ENCODE measurements at places on chromosomes 5 and 9. TPM values are rescaled to one million over a fixed set of nuclear protein-coding genes. Genes with fewer than 3 reads are reported as not detected.

- DNase-seq, result peak; percentile 92
Observed at GRCh38 chr9:120792898-120793765, at the start of gene FBXW2. Gene FBXW2, minus strand, starts transcription at chr9:120793416. Its CDS starts 5,158 bp downstream, at chr9:120788258.

DNA sequence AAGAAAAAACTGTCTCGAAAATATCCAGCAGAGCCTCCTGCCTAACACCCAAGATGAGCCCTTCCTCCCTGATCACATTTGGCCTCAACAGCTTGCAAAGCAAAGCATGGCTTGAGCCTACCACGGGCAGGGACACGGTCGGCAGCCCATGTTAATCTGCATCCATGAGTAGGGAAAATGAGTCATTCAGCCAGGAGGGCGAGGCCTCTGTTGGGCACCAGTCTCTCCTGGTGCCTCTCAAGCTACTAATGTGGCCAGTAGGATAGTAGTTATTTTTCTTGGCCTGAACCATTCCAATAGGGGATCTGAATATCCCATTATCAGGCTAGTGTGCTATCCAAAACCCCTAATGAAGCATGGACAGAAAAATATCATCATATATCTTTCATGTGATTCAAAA is 43.0 kb upstream of the SHB start:
- peak; percentile 24 for DNase-seq

GRCh38 chr9:132008855-132009812 is 70.5 kb downstream of the MED27 start:
- DNase-seq, result no peak

Gene ADAMTS13
- total RNA-seq, result 12.9 TPM

DNA sequence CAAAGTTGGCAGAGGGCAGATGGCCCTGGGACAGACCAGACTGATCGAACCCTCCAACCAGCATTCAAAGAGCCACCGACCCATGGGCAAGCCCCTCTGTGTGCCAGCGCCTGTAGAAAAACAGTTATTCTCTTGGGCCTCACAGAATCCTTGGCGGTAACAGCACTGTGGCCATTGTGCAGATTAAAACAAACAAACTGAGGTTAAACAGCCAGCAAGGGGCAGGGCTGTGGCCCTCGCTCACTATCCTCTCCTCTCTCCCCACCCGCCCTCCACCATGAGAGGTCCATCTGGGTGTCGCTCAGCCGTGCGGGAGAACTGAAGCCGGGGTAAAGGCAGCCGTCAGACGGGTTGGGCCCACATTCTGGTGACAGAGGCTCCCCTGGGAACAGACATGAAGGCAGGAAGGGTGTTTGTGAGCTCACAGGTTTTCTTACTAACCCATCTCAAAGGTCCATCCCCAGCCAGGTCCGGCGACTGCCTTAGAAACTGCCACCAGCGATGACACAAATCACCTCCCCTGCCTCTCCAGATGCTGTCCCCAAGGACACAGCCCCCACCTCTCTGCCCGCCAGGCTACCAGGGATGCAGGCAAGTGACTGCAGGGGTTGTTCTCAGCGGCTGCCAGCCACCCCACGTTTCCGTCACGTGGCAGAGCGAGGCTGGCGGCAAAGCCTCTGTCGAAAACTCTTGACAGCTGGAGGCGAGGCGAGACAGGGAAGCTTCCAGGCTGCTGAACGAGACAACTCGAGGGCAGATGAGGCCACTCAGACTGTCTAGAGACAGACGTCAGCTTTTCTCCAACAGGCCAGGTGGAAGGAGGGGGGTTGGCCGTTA is 75.8 kb upstream of the SARDH start:
- no peak for DNase-seq

DNA sequence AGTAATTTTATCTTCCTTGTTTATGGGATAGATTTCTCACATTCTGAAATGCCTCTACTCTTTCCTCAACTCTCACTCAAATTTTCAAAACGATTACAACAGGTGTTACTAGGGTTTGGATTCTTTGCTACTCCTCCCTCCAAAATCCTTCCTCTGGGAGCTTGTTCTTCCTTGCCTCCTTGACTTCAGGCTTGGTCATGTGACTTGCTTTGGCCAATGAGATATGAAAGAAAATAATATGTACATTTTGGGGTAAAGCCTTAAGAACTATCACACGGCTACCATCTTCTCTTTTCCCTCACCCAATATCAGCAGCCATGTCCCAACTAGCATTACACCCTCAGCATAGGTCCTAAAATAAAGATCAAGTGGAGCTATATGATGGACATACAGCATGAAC is 28.8 kb upstream of the SLC1A1 start:
- no peak for DNase-seq

GRCh38 chr9:18910435-18910834 is 122.6 kb downstream of the SAXO1 start:
- no peak for DNase-seq

GRCh38 chr5:31827867-31828266 is 188.9 kb downstream of the PDZD2 start:
- DNase-seq, result no peak

DNA sequence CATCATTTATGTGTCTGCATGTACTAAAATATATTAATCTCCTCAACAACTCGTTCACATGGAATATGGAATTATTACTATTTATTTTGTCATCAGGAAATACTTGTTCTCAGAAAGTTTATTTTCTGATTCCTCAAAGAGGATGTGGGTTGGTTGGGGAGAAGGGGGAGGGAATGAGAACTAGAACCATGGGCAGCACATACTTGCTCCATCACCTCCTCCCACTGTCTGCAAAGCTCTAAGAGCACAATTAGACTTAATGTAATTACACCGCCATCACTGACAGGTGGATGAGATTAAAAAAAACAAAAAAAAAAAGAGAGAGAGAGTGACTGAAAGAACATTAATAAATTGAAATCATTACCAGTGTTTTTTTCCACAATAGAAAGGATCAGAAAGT is 98.2 kb downstream of the OXCT1 start:
- DNase-seq, result no peak

Gene GPRIN1
- total RNA-seq, result 3.3 TPM

DNA sequence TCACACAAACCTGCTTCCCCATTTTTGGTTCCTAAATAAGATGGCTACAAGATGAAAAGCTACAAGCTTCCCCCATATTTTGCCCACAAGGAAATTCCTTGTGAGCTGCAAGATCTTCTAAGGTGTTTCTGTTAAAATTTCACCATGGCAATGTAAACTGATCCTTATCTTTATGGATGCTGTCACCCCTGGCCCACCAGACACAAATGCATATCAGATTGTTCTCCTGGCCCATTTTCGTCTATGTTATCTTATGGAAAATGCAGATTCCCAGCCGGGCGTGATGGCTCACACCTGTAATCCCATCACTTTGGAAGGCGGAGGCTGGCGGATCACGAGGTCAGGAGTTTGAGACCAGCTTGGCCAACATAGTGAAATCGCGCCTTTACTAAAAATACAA is 65.1 kb upstream of the IL6ST start:
- DNase-seq, result no peak

Measured in type B pancreatic cell (in vitro differentiated cells).